ENCODE measurements at places on chromosomes 3 and 15.

- peak; percentile 53 for DNase-seq
Observed at GRCh38 chr3:155872904-155873646, 2.6 kb downstream of the GMPS start.

- peak; percentile 70 for DNase-seq
Observed at GRCh38 chr15:64092864-64093626, 593 bp downstream of the CIAO2A start.

DNA sequence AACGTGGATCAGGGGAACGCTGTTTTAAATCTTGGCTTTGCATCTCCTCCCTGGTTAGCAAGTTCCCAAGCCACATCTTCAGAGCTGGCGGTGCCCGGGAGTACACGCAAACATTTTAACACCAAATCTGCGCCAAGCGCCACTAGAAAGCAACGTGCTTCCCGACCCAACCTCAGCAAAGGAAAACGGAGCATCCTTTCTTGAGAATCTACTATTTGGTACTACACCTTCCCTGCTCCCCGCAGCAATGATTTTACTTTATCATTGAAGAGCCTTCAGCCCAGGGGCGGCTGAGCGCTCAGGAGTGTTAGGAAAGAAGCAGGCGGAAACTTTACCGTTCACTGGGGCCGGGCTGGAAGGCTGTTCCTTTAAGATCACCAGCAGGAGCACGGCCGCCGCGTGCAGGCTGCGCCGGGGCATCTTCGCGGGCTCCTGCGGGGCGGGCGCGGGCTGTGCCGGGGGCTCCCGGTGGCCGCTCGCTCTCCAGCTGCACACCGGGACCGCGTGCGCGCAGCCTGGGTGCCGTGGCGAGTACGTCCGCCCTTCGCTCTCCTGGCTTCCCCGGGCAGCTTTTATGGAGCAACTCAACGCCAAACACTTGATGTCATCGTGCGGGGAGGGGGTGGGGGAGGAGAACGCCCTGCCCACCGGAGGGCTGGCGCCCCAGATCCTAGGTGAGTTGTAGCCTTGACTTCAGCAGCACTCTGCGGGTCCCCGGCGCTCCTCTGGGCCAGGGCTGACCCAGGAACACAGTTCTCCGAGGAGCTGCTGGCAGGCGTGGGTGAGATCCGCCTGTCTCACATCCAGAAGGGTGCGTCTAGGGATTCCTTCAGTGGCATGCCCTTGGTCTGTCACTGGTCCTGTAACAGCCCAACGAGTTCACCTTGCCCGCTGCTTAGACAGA lies at the start of gene CA12:
TSS of gene CA12 (minus strand) at position 546 of the 904 bp plus-strand sequence. CDS start at position 420, 126 bp downstream.
- peak; percentile 58 for DNase-seq

DNA sequence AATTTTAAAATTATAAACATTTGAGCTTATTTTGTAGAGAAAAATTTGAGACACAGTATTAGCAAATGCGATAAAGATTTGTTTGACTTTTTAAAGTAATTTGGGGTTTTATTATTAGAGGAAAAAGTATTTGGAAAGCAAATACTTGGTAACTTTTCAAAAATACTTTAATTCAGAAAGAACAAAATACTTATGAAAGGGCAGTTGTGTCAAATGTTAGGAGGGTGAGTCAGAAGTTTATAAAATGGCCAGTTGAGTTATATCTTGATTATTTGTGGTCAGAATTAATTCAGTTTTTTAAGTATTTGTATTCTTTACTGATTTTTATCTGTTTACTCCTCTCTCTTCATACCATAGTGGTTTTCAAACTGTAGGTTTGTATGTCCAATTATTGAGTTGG lies 12.1 kb downstream of the LACTB start:
- DNase-seq = peak; percentile 28

DNA sequence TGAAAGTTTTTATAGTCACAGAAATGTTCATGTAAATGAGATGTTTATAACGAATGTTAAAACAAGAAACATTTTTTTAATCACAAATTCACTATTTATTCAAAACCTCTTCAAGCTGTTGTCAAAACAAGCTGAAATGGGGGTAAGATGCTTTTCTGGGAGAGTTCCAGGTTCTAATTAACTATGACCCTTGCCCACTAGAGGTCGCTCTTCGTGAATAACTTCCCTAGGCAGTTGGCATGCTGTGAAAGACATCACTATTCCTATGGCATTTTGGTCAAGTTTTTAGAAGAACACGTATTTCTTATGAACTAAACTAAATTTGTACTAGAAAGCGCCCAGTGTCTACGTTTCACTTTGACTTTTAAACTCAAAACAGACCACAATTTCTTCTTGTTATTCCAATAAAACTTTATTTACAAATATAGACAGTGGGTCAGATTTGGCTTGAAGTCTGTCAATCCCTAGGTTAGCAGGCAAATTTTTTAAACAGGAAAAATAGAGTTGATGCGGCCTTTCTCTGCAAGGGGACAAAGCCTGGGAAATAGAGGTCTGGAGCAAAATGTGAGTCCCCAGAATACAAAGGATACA lies 62.8 kb upstream of the CMTM8 start:
- DNase-seq = peak; percentile 91

DNA sequence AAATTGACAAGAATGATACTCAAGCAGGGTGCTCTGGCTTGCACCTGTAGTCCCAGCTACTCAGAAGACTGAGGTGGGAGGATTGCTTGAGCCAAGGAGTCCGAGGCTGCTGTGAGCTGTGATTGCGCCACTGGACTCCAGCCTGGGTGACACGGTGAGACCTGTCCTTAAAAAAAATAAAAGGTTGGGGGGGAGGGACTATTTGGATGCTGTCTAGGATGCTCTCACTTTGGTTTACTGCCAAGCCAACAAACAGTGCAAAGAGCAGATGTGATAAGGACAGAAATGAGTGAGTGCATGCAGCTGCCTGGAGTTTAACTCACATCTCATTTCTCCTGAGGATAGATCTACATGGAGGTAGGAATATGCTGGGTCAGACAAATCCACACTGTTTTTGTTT lies 130.0 kb downstream of the FRMD4B start:
- no peak for DNase-seq

DNA sequence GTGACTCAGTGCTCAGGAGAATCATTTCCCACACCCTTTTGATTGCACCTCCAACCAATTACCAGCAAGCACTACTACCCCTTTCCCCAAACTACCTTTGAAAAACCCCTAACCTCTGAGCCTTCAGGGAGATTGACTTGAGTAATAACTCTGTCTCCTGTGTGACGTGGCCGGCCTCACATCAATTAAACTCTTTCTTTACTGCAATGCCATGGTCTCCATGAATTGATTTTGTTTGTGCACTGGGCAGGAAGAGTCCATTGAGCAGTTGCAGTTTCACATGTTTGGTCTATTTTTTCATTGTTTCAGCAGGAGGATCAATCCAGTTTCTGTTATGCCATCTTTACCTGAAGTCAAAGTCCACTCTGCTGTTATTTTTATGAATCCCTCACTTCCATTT lies 32.4 kb downstream of the SCN11A start:
- DNase-seq = no peak

GRCh38 chr3:153853163-153853562 lies 268.0 kb upstream of the ARHGEF26 start:
- no peak for DNase-seq

GRCh38 chr15:67564021-67564967 lies 21.8 kb downstream of the MAP2K5 start:
- no peak for DNase-seq

DNA sequence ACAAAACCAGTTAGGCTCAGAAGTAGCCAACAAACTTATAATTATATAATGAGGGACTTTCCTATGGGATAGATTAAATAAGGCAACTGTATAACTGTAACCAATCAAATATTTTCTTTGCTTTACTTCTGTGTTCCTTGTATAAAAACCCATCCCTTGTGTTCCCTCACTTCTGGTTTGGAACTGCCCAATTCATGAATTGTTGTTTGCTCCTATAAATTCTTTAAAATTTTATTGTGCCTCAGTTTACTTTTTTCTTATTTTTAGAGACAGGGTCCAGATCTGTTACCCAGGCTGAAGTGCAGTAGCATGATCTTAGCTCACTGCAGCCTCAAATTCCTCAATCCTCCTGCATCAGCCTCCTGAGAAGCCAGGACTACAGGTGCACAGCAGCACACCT lies 155.7 kb downstream of the SMAD6 start:
- DNase-seq = no peak

DNA sequence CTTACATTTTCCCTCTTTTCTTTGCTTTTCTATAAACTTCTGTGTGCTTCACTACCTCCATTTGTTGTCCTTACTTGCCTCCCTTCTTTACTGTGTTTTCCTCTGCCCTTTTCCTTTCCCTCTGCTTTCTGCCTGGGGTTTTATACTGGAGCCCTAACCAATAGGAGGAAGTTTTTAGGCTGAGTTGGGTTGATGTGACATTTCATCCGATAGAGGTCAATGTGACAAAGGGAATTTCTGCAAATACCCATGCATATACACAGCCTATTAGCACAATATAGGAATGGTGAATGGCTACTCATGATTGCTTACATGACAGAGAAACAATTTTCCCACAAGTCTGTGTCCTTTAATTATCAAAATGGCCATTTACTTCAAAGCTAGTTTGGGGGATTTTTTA lies 153.0 kb upstream of the ARPP21 start:
- no peak for DNase-seq

- DNase-seq = peak; percentile 15
Observed at GRCh38 chr15:69435985-69436384, 16.6 kb upstream of the RPLP1 start.

- peak; percentile 75 for DNase-seq
Observed at GRCh38 chr3:136937851-136938250, 19.9 kb upstream of the IL20RB start.

- DNase-seq = peak; percentile 2
Observed at GRCh38 chr15:89654301-89654761, 936 bp downstream of the KIF7 start.

DNA sequence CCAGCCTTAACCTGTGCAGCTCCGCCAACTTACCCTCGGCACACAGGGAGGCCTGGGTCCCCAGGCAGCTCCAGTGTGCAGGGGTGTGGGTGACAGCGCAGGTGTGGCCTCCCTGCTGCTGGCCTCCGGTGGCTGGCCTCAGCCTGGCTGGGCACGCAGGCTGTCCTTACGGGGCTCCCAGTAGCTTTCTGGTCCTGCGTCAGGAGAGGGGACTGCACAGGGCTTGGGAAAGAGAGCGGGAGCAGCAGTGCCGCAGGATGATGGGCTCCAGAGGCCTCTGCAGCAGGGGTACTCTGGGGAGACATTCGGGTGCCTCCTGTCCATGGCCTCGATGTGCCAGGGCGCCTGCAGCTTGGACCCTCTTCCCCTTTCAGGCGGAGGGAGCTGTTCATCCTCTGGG lies 9.4 kb downstream of the APBA2 start:
- no peak for DNase-seq

DNA sequence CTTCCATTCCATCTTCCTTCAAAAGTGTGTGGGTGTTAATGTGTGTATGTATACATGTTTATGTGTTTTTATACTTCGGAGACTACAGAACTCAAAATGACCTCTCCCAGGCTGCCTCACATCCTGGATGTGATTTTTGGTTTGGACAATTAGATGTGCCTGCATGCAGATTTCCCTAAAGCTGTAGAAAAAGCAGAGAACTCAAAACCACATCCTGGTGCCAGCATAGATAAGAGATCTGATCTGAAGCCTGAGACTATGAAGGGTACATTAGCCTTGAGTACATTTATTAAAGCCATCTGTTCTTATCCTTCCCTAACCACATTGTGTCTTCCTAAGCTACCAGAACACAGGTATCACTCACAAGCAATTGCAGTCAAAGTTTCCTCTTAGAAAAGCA lies 319.4 kb upstream of the RASGRP1 start:
- no peak for DNase-seq

DNA sequence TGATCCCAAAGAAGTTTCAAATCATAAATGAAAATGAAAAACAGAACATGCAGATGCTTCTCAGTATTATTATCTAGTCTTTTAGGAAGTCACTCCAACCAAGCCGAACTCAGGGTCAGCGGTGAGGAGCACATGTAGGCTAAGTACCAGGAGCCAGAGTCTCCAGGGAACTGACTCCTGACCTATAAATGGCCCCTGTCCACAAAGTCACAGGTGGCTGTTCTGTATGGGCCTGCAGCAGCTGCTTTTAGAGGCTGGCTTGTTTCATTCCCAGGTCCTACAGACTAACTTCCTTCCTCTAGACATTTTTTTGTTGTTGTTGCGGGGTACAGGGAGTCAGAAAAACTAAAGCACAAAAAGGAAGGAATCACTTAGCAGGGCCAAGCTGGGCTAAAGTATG lies 54.6 kb downstream of the DAPK2 start:
- DNase-seq = no peak

- DNase-seq = no peak
Observed at GRCh38 chr3:17775073-17775472, 32.6 kb upstream of the TBC1D5 start.

GRCh38 chr15:60590935-60591495 lies 112.1 kb upstream of the ICE2 start:
- peak; percentile 50 for DNase-seq

DNA sequence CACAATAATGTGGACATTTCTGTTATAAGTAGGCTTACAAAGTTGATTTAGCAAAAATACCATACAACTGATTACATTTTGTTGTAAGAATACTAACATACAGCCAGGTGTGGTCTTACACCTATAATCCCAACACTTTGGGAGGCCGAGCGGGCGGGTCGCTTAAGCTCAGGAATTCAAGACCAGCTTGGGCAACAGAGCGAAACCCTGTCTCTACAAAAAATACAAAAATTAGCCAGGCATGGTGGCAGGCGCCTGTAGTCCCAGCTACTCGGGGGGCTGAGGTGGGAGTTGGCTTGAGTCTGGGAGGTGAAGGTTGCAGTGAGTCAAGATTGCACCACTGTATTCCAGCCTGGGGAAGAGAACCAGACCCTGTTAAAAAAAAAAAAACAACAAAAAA lies 67.1 kb downstream of the DLG1 start:
- no peak for DNase-seq

DNA sequence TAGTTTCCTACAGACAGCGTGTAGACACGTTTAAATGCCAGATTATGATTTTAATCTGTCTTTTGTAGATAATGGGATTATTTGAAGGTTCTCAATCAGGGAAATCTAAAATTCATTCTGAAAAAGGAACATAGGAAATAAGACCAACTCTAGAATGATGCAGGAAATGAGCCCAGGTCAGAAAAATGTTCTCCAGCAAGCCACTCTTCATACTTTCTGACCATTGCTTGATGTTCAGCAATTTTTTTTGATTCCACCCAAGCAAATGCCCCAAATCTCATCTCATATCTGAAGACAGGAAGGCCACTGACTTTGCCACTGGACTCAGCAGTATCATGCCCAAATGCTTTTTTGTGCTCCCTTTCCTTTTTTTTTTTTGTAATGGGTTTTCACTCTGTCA lies 373.4 kb downstream of the LPP start:
- no peak for DNase-seq

- DNase-seq = no peak
Observed at GRCh38 chr15:56608140-56608778, 125.0 kb downstream of the ZNF280D start.

DNA sequence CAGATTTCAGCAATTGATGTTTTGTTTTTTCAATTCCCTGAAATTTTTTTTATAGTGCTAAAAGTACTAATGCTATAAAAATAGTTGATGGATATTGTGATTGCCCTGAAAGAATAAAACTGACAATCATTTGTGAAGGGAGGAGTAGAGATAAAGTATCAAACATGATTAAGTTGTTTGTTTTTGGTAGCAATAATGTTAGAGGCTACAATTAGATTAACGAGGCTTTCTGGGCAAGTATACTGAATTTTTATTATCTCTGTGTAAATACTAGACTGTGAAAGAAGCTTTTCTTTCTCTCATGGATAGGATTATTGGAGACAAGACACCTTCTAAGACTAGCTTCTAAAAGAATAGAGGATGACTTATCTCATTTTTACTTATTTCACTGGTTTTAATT lies 15.6 kb downstream of the NR1D2 start:
- DNase-seq = no peak

- no peak for DNase-seq
Observed at GRCh38 chr3:19202303-19202702, 54.0 kb downstream of the KCNH8 start.

GRCh38 chr3:70531838-70532489 lies 219.5 kb upstream of the MDFIC2 start:
- DNase-seq = no peak

All from suppressor macrophage treated with lipopolysaccharide for 1 hour (primary cell).